ENCODE measurements at places on chromosomes 7 and 10.

GRCh38 chr7:74176555-74176954 is 2.4 kb downstream of the EIF4H start:
- DNase-seq, result no peak

- DNase-seq, result no peak
Measured at GRCh38 chr10:123442901-123443300, 223.3 kb upstream of the GPR26 start.

- no peak for DNase-seq
Measured at GRCh38 chr10:119301397-119301796, 94.0 kb downstream of the GRK5 start.

GRCh38 chr10:69505636-69506318 is 54.5 kb downstream of the TSPAN15 start:
- no peak for DNase-seq

- no peak for DNase-seq
Measured at GRCh38 chr7:3087243-3087755, 43.6 kb upstream of the CARD11 start.

DNA sequence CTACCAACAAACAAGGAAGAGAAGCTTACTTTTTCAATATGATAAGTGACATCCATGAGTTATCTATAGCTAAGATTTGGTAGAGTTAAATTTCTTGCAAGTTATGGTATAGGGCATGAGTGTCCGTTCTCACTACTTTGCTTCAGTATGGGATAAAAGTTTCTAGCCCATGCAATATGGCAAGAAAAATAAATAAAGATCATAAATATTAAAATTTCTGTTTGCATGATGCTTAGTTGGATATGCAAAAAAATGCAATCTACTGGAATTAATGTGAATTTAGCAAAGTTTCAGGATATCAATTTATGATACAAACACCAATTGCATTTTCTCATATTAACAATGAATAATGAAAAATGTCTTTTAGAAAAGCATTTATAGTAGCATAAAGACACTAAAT is 148.7 kb upstream of the ADARB2 start:
- no peak for DNase-seq

- DNase-seq, result no peak
Measured at GRCh38 chr10:75959912-75960311, 528.5 kb downstream of the LRMDA start.

- DNase-seq, result no peak
Measured at GRCh38 chr7:155452505-155453295, 5.2 kb upstream of the EN2 start.

GRCh38 chr7:12722636-12723605 is 35.5 kb downstream of the ARL4A start:
- DNase-seq, result no peak

DNA sequence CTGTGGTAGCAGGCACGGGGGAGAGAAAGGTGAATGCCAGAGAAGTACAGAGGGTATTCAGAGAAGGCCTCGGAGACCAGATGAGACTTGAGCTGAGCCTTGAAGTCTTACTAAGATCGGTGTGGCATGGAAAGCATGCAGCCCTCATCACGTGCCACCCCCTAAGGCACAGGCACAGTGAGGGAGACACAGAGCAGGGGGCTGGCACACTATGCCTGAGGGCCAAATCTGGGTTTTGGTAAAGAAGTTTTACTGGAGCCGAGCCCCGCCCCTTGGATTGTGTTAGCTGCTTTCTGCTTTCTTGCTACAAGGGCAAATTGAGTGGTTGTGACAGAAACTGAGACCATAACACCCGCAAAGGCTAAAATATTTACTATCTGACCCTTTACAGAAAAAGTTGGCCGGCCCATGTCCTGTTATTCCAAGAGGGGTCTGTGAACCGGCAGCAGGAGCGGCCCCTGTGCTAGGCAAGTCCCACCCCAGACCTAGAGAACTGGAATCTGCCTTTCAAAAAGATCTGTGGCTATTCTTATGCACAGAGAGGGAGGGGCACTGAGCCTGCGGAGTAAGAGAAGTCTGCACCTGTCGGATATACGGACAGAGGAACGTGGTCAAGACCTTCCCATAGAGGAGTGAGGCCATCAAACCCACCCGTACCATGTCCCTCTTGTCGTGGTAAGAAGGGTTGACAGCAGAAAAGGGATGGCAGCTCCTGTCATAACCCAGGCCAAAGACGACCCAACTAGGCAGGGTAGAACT is 109.3 kb upstream of the RHEB start:
- DNase-seq, result no peak
